ENCODE measurements at places on chromosomes 12 and 14. TPM values are rescaled to one million over a fixed set of nuclear protein-coding genes. Genes with fewer than 3 reads are reported as not detected.

- H3K4me1 ChIP-seq = peaks cover 8% of the 10 kb centered on the region
- H3K4me3 ChIP-seq = no peak overlapping the region
- no peaks in the 10 kb centered on the region for H3K36me3 ChIP-seq
- no peak overlapping the region for H3K27ac ChIP-seq
- H3K27me3 ChIP-seq = no peaks in the 10 kb centered on the region
Measured at GRCh38 chr14:90970167-90970600, 90.3 kb downstream of the RPS6KA5 start.

DNA sequence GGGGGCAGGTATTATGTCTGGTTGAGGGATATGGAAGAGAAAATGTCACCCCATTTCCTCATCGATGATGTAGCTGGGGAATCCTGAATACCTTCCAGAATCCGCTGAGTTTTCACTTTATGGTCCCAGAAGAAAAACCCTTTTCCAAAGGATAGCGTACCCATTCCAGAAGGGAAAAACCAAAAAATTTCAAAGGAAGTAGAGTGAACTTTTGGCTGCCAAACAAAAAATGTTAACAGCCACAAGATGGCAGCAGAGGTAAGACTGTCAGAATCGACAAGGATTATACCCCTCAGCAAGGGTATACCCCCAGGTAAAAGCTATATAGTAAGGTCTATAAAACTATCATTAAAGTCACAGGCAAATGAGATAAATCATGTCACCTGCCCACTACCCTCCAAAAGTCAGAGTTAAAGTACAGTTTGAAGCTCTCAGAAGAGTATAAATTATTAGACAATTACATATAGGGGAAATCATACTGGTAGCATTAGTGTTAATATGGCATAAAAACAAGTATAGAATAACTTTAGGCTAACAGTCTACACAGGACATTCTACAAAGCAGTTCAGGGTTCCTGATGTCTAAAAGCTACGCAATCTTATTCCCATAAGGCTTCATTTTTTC is 18.0 kb downstream of the ACIN1 start:
- H3K4me3 ChIP-seq = no peak overlapping the region
- DNase-seq = no peak
- H3K27ac ChIP-seq = no peak overlapping the region
- peaks cover 38% of the 10 kb centered on the region for H3K4me1 ChIP-seq
- peaks cover 100% of the 10 kb centered on the region for H3K36me3 ChIP-seq

DNA sequence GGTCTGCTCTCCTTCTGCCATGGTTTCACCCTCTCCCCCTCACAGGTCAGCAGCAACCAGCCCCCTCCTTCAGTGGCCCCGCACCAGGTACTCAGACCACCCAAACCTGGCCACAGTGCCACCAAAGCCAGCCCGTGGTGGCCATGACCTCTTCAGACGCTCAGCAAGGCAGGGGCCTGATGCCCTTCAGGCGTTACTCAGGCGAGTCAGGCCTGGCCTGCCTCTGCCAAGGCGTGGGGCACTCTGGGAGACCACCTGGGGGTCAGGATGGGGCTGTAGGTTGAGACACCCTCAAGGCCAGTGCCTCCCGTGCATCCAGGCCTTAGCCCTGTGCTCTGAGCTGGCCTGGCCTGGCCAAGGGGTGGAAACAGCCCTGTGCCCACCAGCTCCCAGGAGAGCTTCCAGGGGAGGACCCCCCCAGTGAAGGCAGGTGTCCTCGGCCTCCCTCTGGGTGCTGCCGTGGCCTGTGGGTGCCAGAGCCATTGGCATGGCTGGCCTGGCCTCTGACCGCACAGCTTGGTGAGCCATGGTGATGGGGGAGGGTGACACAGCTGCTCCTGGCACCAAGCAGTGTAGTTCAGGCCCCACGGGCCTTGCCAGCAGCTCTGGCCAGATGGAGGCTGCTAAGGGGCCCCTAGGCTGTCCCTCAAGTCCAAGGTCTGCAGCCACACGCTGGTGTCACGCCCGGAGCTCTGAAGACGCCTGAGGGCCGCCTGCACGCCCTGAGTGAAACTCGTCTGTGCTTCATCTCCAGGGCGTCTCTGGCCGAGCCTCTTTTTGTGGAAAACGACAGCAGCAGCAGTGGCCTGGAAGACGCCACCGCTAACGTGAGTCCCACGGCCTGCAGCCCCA is 15.1 kb downstream of the XRCC3 start:
- H3K36me3 ChIP-seq = peaks cover 76% of the 10 kb centered on the region
- no peaks in the 10 kb centered on the region for H3K27me3 ChIP-seq
- no peak overlapping the region for H3K4me3 ChIP-seq
- peak overlapping the region; percentile 75 for H3K27ac ChIP-seq
- peaks cover 62% of the 10 kb centered on the region for H3K4me1 ChIP-seq

GRCh38 chr14:102437997-102438915 is 71.3 kb downstream of the ANKRD9 start:
- no peaks in the 10 kb centered on the region for H3K27me3 ChIP-seq
- H3K4me3 ChIP-seq = peak overlapping the region; percentile 26
- peak; percentile 90 for DNase-seq
- H3K36me3 ChIP-seq = peaks cover 73% of the 10 kb centered on the region
- H3K4me1 ChIP-seq = peaks cover 11% of the 10 kb centered on the region

GRCh38 chr14:33063521-33063920 is 124.8 kb downstream of the NPAS3 start:
- H3K4me3 ChIP-seq = no peak overlapping the region
- DNase-seq = no peak
- no peaks in the 10 kb centered on the region for H3K4me1 ChIP-seq
- H3K27me3 ChIP-seq = no peaks in the 10 kb centered on the region
- H3K27ac ChIP-seq = no peak overlapping the region

DNA sequence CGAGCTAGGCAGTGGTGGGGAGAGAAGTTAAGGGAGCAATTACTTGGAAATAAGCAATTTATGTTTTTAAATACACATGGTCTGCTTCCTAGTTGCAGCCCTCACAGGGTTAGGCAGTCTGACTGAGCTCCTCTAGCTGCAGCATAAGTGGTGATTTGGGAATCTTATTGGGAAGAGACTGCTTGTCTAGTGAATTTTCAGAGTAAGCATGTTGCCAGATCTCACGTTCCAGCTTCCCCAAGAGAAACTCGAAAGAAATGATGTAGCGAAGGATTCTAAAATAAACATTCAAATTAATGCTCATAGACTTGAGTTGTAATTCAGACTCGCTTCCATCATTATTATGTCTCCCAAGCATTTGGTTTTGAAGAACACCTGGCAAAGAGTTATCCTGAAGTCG is 440.2 kb downstream of the ATP23 start:
- no peak overlapping the region for H3K4me3 ChIP-seq
- no peak overlapping the region for H3K27ac ChIP-seq
- H3K36me3 ChIP-seq = no peaks in the 10 kb centered on the region
- no peaks in the 10 kb centered on the region for H3K27me3 ChIP-seq
- H3K4me1 ChIP-seq = no peaks in the 10 kb centered on the region

DNA sequence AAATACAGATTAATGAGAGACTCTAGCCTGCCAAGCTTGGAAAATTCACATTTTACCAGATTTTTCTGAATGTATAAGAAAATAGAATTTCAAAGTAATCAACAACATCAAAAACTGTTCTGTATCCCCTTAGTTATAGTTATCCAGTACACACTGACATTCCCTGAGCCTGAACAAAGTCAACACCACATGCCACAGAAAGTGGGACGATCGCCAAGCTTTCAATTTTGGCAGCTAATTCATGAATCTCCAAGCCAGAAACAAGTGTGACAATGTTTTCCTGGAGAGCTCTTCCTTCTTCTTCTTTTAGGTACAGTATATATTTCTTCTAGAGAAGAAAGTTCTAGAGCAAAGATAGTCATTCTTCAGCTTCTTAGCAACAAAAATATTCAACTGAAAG is 290.2 kb downstream of the PRKD1 start:
- no peak for DNase-seq
- no peak overlapping the region for H3K27ac ChIP-seq
- H3K27me3 ChIP-seq = no peaks in the 10 kb centered on the region
- peaks cover 17% of the 10 kb centered on the region for H3K4me1 ChIP-seq

- H3K4me1 ChIP-seq = no peaks in the 10 kb centered on the region
- H3K27me3 ChIP-seq = peaks cover 9% of the 10 kb centered on the region
- no peak overlapping the region for H3K27ac ChIP-seq
Measured at GRCh38 chr12:21296751-21297406, 37.8 kb downstream of the SLCO1A2 start.

DNA sequence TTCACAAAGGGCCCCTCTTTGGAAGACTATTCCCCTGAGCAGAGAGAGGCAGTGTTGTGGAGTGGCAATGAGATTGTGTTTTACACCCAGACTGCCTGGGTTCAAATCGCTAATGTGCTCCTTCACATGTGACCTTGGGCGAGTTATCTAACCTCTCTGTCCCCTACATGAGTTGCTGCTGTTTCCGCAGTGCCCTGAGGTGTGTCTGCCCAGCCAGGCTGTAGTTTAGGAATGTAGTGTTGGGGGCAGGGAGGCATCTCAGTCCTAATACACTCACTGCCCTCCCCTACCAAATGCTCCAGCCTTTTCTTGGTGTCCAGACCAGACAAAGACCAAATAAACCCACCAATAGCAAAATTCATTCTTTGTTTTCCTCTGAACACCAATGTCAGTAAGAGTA is 78.6 kb downstream of the SLC24A4 start:
- no peak for DNase-seq
- no peak overlapping the region for H3K27ac ChIP-seq
- no peaks in the 10 kb centered on the region for H3K27me3 ChIP-seq
- no peak overlapping the region for H3K4me3 ChIP-seq

- no peaks in the 10 kb centered on the region for H3K27me3 ChIP-seq
- H3K36me3 ChIP-seq = no peaks in the 10 kb centered on the region
- no peak for DNase-seq
- no peak overlapping the region for H3K4me3 ChIP-seq
- no peak overlapping the region for H3K27ac ChIP-seq
Measured at GRCh38 chr14:77260631-77261030, 10.4 kb downstream of the NGB start.

GRCh38 chr14:100451264-100451663 is 128.1 kb downstream of the SLC25A47 start:
- no peak overlapping the region for H3K27ac ChIP-seq
- no peaks in the 10 kb centered on the region for H3K36me3 ChIP-seq
- H3K4me1 ChIP-seq = no peaks in the 10 kb centered on the region
- no peak for DNase-seq

- H3K4me1 ChIP-seq = no peaks in the 10 kb centered on the region
- H3K27me3 ChIP-seq = peaks cover 4% of the 10 kb centered on the region
- no peak overlapping the region for H3K4me3 ChIP-seq
- no peaks in the 10 kb centered on the region for H3K36me3 ChIP-seq
Measured at GRCh38 chr12:5830111-5830510, 114.9 kb downstream of the ANO2 start.

DNA sequence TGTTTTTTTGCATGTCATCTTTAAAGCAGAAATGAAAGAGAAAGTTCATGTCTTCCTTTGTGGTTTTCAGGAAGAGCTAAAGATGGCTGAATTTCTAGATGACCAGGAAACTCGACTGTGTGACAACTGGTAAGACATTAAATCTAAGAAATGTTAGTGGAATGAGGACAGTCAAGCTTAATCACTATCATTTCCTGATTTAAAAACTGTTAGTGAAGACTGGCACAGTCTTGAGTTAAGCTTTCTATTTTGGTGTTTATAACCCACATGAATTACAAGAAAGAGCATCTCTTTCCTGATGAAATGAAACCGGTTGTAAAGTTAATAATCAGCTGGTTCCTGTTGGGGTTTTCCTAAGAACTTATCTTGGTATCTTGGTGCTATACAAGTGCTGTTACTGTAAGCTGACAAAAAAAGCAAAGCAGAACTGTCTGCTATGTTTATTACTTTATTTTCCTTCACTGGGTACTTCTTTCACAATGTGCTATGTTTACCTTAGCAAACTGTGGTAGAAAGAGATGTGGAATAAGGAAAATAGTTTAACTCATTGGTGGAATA is 5.2 kb downstream of the TRAFD1 start:
- H3K27ac ChIP-seq = no peak overlapping the region
- DNase-seq = no peak
- H3K4me3 ChIP-seq = peak overlapping the region; percentile 37
- H3K27me3 ChIP-seq = no peaks in the 10 kb centered on the region
- peaks cover 43% of the 10 kb centered on the region for H3K4me1 ChIP-seq

GRCh38 chr12:132766380-132767085 is 4.9 kb upstream of the ANKLE2 start:
- no peaks in the 10 kb centered on the region for H3K27me3 ChIP-seq

DNA sequence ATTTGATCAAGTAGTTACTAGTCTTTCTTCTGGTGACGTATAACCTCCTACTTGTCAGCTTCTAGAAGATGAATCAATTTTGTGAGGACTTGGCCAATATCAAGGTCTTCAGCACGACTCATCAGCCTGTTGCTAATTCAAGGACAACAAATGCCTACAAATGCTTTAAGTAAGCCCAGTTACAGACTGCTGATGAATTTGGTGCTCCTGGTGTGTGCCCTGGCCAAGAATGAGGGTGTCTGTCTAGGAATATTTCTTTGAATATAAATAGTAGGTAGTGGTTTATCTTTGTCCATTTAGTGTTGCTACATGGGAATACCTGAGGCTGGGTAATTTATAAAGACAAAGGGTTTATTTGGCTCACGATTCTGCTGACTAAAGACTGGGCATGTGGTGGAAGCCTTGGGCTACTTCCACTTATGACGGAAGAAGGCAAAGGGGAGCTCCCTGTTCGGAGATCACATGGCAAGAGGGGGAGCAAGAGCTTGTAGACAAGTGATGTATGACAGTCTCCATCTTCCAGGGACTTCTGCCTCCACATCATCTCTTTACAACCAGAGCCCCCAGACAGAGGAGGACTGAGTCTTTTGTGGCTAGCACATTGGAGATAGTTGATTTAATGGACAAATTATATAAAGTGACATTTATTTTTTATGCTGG is 180.2 kb downstream of the CRADD start:
- no peak for DNase-seq
- no peak overlapping the region for H3K27ac ChIP-seq
- no peak overlapping the region for H3K4me3 ChIP-seq
- H3K4me1 ChIP-seq = peaks cover 24% of the 10 kb centered on the region
- no peaks in the 10 kb centered on the region for H3K36me3 ChIP-seq
- no peaks in the 10 kb centered on the region for H3K27me3 ChIP-seq

DNA sequence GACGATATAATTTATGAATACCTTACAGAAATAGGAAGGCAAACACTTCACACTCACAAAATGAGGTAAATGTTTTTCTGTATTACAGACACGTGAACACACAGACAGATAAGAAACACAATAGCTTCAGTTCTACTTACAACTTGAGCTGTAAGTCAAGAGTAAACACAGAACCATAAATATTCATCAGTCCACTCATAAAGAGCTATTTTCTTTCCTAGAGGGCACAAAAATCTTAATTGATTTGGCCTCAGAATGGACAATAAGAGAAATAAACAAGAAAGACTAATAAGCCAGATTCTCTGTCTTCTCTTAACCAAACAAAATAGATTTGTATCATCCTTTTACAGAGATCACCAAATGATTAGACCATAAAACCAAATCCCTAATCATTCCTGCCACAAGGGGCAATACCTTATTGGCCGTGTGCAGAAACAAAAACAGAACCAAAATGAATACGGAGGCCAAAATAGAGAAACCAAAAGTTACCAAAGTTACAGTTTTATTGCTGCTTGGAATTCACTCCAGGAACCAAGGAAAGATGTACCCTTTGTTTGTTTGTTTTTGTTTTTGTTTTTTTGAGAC is 38.1 kb upstream of the GARIN2 start:
- no peak overlapping the region for H3K27ac ChIP-seq
- no peak overlapping the region for H3K4me3 ChIP-seq
- H3K4me1 ChIP-seq = no peaks in the 10 kb centered on the region
- no peak for DNase-seq

The SLC5A8 gene
- not detected for total RNA-seq

The GLIPR1 gene
- 4.0 TPM for total RNA-seq

The ZNF605 gene
- total RNA-seq = 12.0 TPM

The KLRC4 gene
- 0.67 TPM for total RNA-seq

The CMA1 gene
- total RNA-seq = 0.77 TPM

The OVCH1 gene
- total RNA-seq = not detected

The HSPA2 gene
- total RNA-seq = 51.7 TPM

The SDSL gene
- 12.6 TPM for total RNA-seq

All from heart right ventricle (tissue), 16 donors.